Stimulated activated CD4-positive, alpha-beta T cell treated with anti-CD3 and anti-CD28 coated beads, TNF-alpha, amount 100 ng/mL, for 24 hours (primary cell): ENCODE measurements at places on chromosomes 6 and 20.

DNA sequence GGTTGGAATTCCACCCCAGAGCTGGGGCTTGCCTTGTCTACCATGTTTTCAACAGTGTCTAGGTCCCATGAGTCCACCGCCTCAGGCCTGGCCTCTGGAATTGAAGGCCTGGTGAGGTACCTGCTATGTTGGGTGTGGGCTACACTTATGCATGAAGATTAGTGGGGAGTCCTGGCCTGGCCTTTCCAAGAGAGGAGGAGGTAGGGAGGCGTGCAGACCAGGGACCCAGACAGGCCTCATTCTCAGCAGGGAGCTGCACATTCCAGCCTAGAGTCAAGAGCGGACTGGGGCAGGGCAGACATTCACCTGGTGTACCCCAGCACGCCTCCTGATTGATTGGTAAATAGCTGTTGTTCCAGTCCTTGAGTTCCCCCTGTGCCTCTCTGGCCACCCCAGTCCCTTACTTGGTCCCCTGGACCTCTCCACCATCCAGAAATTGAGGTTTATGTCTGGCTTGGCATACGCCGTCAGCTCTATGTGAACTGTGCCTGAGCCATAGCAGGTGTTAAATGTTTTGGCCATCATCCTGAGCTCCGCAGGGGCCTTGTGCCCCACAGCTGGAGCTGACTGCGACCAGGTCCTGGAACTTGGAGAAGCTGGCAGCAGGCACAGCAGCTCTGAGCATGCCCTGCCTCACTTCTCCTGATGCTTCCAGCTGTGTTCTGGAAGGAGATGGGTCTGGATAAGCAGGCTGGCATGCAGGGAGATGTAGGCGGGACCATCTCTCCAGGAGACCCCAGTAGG, 8.2 kb upstream of the VEGFA start:
- DNase-seq = no peak

GRCh38 chr20:10581823-10582222, 92.0 kb downstream of the JAG1 start:
- no peak for DNase-seq

GRCh38 chr20:51326201-51326819, 216.2 kb downstream of the NFATC2 start:
- DNase-seq = peak; percentile 31

DNA sequence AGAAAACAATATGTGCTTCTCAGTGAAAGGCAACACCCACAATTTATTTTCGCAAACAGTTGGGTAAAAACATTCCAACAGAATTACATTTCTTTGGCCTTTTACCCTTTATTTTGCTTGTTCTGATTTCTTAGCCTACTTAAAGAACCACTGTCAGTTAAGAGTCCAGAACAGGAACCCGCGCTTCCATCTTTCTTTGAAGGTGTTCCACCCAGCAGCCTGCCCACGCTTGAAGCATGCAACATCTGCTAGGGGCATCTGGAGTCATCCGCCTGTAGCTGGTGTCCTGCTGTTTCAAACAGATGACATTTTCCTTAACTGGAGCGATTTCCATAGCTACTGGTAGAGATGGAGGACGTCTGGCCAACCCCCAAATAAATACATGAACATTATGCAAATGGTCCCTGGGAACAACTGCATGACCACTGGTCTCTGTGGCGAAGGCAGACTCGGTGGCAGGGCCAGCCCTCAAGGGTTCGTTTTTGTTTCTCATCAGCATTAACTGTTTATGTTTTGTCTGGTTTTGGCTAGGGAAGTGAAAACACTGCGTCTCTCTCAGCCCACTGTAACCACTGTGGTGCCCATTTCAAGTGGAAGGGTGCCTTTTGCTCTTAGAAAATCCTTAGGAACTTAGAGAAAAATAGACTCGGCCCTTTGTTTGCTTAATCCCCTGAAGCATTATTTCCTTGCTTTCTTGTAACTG, 51.6 kb downstream of the LAMA4 start:
- DNase-seq = no peak

DNA sequence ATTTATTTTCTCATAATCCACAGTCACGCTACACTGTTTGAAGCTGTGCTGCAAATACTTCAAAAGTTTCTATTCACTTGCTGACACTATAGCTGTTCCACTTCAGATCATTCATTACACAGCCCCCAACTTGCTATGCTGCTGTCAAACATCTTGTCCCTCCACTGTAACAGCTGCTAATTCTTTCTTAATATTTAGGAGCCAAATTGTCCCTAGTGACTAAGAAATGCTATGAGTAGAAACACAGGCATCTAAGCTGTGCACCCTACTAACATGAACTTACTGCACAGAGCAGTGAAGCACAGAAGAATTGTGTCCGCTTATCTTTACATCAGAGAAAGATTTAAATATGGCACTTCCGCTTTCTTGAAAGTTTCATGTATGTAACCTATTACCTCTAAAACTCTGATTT, 91.3 kb downstream of the PDE10A start:
- DNase-seq = no peak

DNA sequence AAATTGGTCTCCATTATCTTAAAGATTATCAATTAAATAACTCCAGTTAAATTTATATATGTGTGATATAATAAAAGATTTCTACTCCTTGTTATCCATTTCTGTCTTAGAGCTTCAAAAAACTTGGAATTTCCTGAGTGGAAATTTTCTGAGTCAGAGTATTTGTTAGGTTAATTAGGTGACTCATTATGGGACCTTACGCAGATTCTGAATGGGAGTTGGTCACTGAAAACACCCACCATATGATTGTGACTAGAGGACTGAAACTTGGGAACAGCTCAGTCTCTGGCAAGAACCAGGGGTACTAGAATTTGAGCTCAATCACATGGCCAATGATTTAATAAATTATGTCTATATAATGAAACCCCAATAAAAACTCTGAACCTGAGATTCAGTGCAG, 125.4 kb upstream of the HMGCLL1 start:
- no peak for DNase-seq

DNA sequence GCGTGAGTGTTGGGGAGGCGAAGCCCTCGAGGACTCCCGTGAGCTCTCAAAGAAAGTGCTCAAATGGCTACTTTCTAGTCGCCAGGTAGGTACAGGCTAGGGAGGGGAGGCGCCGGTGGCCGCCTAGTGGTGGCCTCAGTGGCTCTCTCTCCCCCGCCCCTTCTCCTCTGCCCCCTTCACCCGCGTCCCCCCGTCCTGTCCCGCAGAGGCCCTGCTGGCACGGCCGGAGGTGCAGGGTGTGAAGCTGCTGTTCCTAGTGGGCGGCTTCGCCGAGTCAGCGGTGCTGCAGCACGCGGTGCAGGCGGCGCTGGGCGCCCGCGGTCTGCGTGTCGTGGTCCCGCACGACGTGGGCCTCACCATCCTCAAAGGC, 16.3 kb downstream of the ADISSP start:
- no peak for DNase-seq

DNA sequence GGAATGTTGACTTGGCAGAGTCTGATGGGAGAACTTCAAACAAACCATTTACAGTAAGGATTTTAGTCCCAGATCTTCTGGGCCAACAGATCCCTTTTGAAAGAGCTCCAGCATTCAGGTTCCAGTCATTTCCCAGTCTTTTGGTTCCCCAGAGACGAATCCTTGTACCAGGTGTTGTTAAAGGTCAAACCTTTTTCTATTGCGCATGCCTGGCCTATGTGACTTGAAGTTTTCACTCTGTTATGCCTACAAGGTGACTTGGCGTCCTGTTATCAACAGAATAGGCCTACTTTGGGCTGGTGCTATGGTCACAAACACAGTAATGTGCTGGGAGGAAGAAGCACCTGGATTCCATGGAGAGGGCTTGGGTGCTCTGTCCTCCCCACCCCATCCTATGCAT, 52.3 kb downstream of the PXDC1 start:
- DNase-seq = no peak

- no peak for DNase-seq
These were observed 40.6 kb upstream of the NFATC2 start for GRCh38 chr20:51583073-51583472.

- DNase-seq = no peak
These were observed 57.1 kb downstream of the KIZ start for GRCh38 chr20:21182832-21183563.

- DNase-seq = no peak
These were observed 442.4 kb upstream of the SOX4 start for GRCh38 chr6:21151119-21151518.

DNA sequence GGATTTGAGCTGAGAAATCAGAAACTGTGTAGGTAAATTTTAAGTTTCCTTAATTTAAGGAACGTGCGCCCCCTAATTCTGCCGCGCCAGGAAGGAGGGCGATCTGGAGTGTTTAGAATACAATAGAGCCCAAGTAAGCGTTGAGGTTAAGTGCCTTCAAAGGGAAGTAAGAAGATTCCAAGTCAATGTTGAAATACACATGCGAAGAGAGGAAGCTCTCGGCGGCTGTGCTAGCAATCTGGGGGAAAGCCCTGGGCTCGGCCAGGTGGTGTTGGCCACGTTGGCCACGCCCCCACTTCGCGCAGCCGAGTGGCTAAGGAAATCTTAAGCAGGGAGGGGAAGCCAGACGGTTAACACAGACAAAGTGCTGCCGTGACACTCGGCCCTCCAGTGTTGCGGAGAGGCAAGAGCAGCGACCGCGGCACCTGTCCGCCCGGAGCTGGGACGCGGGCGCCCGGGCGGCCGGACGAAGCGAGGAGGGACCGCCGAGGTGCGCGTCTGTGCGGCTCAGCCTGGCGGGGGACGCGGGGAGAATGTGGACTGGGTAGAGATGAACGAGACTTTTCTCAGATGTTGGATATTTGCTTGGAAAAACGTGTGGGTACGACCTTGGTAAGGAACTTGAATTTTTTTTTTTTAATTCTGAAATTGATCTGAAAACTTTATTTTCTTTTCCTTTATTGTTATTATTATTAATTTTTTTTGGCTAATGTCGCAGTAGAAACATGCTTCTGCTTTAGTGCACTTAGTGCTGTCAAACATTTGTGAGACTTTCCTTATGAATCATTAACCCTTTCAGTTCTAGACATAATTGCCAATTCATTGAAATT, at the start of gene PRDM1:
Gene PRDM1, plus strand, starts transcription at position 353 of the 830 bp plus-strand sequence. Its CDS starts 218 bp downstream, at position 571.
- DNase-seq = peak; percentile 73

GRCh38 chr6:161189891-161190290, 84.0 kb downstream of the AGPAT4 start:
- no peak for DNase-seq

GRCh38 chr6:22135395-22135794, 161.4 kb downstream of the PRL start:
- no peak for DNase-seq

GRCh38 chr6:143614235-143614634, 63.5 kb upstream of the PHACTR2 start:
- DNase-seq = no peak

DNA sequence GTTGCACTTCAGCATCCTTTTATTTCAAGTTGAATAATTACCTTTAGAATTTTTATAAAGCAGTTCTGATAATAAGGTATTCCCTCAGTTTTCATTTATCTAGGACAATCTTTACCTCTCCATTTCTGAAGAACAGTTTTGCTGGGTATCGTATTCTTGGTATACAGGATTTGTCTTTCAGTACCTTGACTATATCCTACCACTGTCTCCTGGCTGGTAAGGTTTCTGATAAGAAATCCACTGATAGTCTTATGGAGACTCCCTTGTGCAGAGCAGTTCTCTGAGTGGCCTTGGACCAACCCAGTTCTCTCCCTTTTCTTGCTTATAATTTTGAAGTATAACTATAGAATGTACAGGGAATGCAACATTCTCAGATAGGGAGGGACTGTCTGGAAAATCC, 51.3 kb upstream of the SAMD3 start:
- DNase-seq = no peak

GRCh38 chr6:112929641-112930040, 582.5 kb downstream of the RFPL4B start:
- no peak for DNase-seq

- DNase-seq = no peak
These were observed 159.7 kb downstream of the SLC35B3 start for GRCh38 chr6:8275667-8276066.

DNA sequence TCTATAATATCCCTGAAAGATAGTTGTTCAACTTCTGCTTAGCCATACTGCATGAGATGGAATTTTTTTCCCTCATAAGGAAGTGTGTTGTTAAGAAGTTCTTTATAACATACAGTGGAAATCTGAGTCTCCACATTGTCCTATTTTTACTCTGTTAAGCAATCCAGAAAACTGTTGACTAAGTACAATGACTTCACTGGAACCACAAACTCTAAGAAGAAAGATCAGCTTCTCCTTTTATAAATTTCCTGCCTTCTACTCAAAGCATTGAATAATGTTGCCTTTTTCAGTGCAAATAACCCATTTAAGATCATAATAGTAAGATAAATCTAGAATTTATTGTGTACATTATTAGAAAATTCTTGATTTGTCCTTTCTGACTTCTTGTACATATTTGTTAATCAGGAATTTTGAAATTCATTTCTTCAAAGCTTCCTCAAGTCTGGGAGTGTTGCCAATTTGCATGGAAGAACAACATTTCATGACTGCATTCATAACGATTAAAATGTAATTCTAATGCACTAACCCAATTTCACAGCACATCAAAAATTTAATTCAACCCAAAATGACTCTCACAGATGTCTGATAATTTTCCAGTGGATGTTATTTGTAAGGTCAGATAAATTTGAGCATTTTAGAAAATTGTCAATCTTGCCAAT, 45.6 kb upstream of the ANKEF1 start:
- no peak for DNase-seq

DNA sequence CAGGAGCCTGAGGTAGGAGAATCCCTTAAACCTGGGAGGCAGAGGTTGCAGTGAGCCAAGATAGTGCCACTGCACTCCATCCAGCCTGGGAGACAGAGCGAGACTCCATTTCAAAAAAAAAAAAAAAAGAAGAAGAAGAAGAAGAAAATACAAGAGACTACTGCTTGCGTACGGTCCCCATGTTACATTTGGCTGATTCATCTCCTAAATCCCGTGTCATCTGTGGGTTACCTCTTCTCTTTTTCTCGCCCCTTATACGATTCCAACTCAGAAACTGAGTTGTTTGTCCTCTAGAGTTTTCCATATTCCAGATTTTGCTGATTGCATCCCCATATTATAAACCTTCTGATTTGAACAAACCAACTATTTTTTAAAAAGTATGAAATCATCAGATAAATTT, 62.4 kb upstream of the NELFCD start:
- no peak for DNase-seq

DNA sequence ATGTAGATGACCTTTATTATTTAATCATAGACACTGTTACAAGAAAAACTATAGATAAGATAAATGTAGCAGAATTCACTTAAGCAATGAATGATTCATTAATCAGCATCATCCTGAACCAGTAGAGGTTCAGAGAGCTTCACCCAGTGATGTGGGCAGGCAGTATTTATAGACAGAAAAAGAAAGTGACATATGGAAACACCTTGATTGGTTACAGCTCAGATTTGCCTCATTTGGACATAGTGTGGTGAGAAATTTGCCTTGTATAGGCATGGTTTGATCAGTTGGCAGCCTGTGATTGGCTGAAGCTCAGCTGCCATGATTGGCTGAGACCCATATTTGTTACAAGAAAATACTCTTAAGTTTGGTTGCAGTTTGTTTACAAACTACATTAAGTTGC, 4.6 kb downstream of the C6orf58 start:
- no peak for DNase-seq

- no peak for DNase-seq
These were observed 4.4 kb upstream of the PRIM2 start for GRCh38 chr6:57313009-57313408.

GRCh38 chr20:53769041-53769440, 175.4 kb upstream of the ZNF217 start:
- DNase-seq = no peak

GRCh38 chr6:25035512-25036435, 100.0 kb upstream of the RIPOR2 start:
- no peak for DNase-seq

GRCh38 chr6:153898360-153899059, 140.5 kb upstream of the OPRM1 start:
- DNase-seq = no peak

GRCh38 chr6:13591205-13591921, 17.0 kb downstream of the SIRT5 start:
- DNase-seq = no peak
